ENCODE measurements at places on chromosomes 3 and 15. TPM values are rescaled to one million over a fixed set of nuclear protein-coding genes. Genes with fewer than 3 reads are reported as not detected.

ITIH1 gene
- not detected for polyA plus RNA-seq

CPN2 gene
- polyA plus RNA-seq: not detected

KCNH8 gene
- polyA plus RNA-seq: 10.6 TPM

SLC28A2 gene
- 0.32 TPM for polyA plus RNA-seq

PYGO1 gene
- 28.6 TPM for polyA plus RNA-seq

PLOD2 gene
- polyA plus RNA-seq: 61.2 TPM

SCG5 gene
- polyA plus RNA-seq: 291 TPM

OSTN gene
- polyA plus RNA-seq: 0.47 TPM

SH2D7 gene
- 1.9 TPM for polyA plus RNA-seq

SPINK8 gene
- 1.5 TPM for polyA plus RNA-seq

ARGFX gene
- polyA plus RNA-seq: not detected

TGM4 gene
- 0.17 TPM for polyA plus RNA-seq

CCR8 gene
- polyA plus RNA-seq: not detected

CSPG5 gene
- 338 TPM for polyA plus RNA-seq

FAM107A gene
- 35.6 TPM for polyA plus RNA-seq

SHF gene
- 60.1 TPM for polyA plus RNA-seq

VPS13C gene
- 64.8 TPM for polyA plus RNA-seq

SCAP gene
- 97.1 TPM for polyA plus RNA-seq

SCN5A gene
- 1.6 TPM for polyA plus RNA-seq

CYP1A2 gene
- polyA plus RNA-seq: not detected

Measured in spinal cord (tissue), 10 donors.